ENCODE measurements at places on chromosomes 12 and 14.

DNA sequence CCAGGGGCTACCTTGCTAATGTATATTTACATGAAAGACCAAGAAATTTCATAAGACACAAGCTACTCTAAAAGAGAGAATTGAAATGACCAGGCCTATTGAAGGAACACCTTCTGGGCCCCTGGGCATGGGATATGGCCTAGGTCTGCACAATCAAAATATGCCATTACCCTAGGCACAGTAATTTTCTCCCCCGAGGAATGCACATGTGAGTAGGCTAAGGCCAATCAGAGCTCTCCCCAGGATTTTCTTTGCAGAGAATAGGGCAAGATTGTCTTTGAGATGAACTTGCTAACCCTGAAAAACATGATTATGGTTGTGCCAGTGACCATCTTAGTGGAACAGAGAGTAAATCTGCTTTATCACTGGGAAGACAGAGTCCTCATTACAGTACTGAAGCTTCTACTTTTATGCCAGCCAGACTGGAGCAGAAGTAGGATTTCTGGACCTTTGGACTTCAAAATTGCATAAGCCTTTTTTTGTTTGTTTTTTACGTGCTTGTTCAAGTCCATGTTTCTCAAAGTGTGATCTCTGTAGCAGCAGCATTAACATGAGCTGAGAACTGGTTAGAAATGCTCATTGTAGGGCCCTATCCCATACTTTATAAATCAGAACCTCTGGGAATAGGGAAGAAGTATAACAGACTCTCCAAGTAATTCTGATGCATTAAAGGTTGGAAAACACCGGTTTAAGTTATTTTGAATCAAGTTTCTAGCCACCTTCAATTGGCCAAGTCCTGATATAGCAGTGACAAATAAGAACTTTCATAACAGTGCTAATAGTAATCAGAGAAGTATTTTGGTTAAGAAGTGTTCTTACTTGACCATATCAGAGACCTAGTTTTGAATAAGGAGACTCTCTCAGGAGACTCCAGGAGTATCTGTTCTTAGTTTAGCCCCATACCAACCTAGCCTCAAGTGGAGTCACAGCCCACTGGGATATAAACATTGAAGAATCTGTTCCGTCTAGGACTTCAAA, 112.9 kb downstream of the LMO3 start:
- no peak for DNase-seq

GRCh38 chr12:58884916-58885315, 35.4 kb downstream of the LRIG3 start:
- no peak for DNase-seq

DNA sequence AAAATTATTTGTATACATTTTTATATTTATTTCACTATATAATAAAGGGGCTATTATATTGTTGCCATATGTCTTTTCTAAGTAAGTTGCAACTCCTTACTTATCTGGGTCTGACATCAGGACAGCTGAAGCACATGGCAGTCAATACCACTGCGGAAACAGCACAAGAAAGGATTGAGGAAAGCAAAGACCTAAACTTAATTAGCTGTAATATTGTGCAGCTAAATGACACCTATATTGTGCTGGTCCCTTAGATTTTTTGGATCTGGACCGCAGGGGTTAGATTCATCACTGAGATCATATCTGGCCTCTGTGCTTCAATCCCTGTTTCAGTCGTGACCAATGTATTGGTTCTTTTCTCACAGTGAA, 359.6 kb upstream of the DIO2 start:
- DNase-seq: no peak

DNA sequence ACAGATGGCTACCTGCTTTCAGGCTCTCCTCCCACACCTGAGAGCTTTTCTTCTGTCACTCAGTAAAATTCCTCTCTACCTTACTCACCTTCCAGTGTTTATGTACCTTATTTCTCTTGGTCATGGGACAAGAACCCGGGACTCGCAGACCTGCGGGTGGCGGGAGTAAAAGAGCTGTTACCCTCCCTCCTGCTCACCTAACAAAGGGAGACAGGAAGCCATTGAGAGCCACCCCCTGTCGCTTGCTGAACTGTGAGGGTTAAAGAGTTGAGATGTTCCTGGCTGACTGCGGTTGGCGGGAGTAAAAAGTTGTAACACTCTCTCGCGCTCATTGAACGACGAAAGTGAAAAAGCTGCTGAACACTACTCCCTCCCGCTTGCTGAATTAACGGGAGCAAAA, 1935.1 kb upstream of the FLRT2 start:
- no peak for DNase-seq

DNA sequence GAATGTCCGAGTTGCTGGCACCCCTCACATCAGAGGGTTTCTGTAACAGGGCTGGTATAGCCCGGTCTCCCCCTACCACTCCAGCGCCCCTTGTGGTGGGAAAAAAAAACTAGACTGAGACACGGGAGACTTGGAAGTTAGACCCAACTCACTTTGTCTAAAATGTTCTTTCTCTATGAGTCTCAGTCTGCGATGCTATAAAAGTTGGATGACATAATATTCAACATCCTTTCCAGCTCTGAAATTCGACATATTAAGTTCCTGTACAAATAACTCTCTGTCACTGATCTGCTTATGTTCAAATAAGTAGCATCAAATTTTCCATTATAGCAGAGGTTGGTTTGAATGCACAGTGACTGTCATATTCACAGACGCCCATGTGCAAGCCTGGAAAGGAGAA, 25.7 kb upstream of the TC2N start:
- no peak for DNase-seq

GRCh38 chr14:50985859-50986331, 41.6 kb upstream of the PYGL start:
- DNase-seq: no peak

Data from stimulated activated CD4-positive, alpha-beta T cell treated with anti-CD3 and anti-CD28 coated beads, Interleukin-4, amount 100 ng/mL, for 1 hour (primary cell).